ENCODE measurements at places on chromosomes 6 and 20.

GRCh38 chr6:128493877-128494276, 26.5 kb downstream of the PTPRK start:
- DNase-seq: no peak

DNA sequence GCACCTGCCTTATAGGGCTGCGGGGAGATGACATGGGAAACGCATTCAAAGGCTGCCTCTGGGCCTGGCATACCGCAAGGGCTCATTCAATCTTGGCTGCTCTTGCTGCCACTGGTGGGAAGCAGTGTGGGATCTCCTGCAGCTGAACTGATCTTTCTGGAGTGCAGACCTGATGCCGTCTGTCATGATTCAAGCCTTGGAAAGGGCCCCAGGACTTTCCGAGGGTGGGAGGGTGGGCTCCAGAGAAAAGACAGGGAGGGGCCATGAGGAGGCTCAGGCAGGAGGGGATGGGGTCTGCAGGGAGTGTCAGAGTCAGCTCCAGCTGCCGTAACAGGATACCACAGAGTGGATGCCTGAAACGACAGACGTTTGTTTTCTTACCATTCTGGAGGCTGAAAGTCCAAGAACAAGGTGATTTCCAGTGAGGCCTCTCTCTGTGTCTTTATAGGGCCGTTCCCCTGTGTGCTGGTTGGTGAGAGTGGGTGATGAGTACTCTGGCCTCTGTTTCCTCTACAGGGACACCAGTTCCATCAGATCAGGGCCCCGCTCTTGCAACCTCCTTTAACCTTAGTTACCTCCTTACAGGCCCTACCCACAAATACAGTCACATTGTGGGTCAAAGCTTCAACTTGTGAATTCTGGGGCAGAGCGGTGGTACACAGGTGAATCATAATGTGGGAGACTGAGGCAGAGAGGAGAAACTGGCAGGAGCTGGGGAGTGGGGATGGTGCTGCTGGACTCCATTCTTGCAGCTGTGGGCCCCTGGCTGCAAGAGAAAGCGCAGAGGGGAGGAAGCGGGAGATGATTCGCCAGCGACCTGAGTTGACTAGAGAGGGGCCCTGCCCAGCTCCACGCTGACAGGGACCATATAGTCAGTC, 148.4 kb downstream of the SYCP2 start:
- no peak for DNase-seq

DNA sequence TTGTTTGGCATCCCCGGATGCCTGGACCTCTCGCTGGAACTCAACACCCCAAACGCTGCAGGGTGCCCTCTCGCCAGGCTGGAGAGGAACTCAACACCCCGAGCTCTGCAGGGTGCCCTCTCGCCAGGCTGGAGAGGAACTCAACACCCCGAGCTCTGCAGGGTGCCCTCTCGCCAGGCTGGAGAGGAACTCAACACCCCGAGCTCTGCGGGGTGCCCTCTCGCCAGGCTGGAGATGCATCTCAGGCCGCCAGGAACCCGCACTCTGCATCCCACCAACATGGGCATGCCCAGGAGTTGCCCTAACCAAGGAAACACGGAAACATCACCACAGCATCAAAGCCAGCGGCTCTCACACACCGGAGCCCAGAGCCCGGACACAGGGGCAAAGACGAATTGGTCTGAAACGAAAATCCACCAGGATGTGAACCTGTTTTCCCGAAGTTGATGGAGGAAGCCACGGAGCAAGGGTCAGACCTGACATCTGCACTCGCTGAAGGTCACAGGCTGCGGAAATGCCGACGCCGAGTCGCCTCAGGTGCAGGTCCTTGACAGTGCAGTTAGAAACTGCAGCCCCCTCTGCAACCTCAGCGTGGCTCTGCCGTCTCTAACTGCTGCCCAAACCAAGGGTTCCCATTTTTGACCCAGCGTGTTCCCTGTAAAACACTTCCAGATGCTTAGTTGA, 37.5 kb downstream of the DLL1 start:
- DNase-seq: no peak

- no peak for DNase-seq
Observed at GRCh38 chr6:168248148-168248620, 71.4 kb downstream of the DACT2 start.

GRCh38 chr20:63588641-63589041, 14.6 kb upstream of the HELZ2 start:
- DNase-seq: no peak

DNA sequence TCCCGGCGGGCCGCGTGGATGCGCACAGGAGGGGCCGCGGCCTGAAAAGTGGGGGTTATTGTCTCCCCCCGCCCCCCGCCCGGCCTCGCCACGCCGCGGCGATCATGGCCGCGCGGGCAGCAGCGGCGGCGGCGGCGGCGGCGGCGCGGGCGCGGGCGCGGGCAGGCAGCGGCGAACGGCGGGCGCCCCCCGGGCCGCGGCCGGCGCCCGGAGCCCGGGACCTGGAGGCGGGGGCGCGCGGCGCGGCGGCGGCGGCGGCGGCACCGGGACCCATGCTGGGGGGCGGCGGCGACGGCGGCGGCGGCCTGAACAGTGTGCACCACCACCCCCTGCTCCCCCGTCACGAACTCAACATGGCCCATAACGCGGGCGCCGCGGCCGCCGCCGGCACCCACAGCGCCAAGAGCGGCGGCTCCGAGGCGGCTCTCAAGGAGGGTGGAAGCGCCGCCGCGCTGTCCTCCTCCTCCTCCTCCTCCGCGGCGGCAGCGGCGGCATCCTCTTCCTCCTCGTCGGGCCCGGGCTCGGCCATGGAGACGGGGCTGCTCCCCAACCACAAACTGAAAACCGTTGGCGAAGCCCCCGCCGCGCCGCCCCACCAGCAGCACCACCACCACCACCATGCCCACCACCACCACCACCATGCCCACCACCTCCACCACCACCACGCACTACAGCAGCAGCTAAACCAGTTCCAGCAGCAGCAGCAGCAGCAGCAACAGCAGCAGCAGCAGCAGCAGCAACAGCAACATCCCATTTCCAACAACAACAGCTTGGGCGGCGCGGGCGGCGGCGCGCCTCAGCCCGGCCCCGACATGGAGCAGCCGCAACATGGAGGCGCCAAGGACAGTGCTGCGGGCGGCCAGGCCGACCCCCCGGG, 637 bp downstream of the ARID1B start:
- DNase-seq: peak; percentile 39

DNA sequence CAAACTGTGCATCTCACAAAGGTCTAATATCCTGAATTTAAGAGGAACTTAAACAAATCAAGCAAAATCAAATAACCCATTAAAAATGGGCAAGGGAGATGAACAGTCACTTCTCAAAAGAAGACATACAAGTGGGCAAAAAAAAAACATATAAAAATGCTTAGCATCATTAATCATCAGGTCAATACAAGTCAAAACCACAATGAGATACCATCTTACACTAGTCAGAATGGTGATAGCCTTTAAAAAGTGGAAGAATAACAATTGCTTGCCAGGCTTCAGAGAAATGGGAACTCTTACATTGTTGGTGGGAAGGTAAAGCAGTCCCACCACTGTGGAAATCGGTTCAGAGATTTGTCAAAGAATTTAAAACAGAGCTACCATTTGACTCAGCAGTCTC, 646.7 kb upstream of the PTCHD4 start:
- DNase-seq: no peak

GRCh38 chr20:2658414-2659354, 5.3 kb downstream of the IDH3B start:
- no peak for DNase-seq

GRCh38 chr6:139580592-139581484, 206.4 kb upstream of the CITED2 start:
- DNase-seq: no peak

- no peak for DNase-seq
Observed at GRCh38 chr6:56510984-56511531, 131.6 kb downstream of the DST start.

- no peak for DNase-seq
Observed at GRCh38 chr6:70725817-70726415, 58.2 kb downstream of the SMAP1 start.

DNA sequence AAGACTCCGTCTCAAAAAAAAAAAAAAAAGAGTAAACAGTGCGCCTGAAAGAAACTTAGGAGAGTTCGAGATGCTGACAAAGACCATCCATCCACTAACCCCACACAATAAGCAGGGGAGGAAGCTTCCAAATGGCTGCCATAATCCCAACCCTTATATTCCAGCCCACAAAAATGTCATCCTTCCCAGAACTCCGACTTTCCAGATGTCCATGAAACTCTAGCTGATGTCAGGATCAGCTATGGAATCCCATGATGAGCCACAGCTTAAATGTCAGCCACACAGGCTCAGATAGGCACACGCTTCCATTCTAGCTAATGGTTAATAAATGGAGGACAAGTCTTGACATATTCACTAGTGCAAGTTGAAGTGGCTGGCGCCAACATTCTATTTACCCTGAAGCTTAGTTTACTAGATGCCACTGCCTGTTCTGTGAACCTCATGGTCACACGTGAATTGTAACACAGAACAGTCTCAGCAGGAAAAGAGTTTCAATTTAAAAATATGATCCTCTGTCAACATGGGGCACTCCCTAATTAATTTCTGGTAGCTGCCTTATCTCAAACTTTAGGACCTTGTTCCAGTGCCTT, 75.5 kb downstream of the FOXF2 start:
- no peak for DNase-seq

DNA sequence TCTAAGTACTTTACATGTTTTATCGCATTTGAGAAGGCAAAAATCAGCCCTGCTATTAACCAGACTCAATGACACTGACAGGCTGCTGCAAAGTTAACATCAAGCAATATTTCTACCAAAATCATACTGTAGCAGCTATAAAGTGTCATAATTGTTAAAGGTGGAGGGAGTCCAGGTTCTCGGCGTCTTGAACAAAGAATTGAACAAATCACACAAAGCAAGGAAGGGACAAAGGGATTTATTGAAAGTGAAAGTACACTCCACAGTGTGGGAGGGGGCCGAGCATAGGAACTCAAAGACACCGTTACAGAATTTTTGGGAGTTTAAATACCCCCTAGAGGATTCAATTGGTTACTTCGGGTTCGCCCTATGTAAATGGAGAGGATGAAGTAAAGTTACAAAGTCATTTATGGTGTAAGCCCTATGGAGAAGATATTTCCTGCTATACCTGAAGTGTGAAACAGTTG, 12.9 kb upstream of the ZNF391 start:
- DNase-seq: no peak

GRCh38 chr20:56098981-56099500, 93.7 kb upstream of the CBLN4 start:
- DNase-seq: no peak

GRCh38 chr20:33017542-33017941, 10.0 kb downstream of the BPIFB2 start:
- DNase-seq: no peak

GRCh38 chr6:99712519-99712918, 105.9 kb downstream of the PRDM13 start:
- DNase-seq: no peak

DNA sequence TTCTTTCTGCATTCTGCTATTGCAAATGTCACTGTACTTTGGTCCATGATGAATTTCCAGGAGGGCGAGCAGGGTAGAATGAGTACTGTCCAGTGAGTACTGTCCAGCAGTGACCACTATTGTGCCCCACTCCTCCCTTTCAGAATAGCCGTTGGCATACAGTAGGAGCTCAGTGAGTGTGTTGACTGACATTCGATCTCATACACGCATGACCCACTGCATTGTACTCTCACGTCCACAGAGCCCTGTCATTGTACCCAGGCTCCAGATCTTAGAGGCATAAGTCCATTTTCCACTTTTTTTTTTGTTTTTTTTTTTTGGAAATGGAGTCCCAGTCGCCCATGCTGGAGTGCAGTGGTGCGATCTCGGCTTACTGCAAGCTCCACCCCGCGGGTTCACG, 8.2 kb downstream of the DYNLRB1 start:
- DNase-seq: no peak

GRCh38 chr6:18329776-18330175, 57.4 kb upstream of the RNF144B start:
- no peak for DNase-seq

- DNase-seq: no peak
Observed at GRCh38 chr20:22260506-22260905, 323.9 kb downstream of the FOXA2 start.

DNA sequence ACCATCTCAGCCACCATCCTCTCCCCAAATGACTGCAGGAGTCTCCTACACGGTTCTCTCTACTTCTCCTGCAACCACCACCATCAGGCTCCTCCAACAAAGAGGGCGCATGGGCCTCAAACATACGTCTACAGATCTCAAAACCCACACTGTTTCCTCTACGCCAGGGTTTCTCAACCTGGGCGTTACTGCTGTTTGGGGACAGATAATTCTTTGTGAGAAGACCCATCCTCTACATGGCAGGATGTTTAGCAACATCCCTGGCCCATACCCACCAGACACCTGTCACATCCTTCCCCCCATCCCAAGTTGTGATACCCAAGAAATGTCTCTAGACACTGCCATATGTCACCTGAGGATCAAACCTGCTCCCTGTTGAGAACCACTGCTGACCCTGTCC, 45.0 kb downstream of the ELMO2 start:
- DNase-seq: no peak

DNA sequence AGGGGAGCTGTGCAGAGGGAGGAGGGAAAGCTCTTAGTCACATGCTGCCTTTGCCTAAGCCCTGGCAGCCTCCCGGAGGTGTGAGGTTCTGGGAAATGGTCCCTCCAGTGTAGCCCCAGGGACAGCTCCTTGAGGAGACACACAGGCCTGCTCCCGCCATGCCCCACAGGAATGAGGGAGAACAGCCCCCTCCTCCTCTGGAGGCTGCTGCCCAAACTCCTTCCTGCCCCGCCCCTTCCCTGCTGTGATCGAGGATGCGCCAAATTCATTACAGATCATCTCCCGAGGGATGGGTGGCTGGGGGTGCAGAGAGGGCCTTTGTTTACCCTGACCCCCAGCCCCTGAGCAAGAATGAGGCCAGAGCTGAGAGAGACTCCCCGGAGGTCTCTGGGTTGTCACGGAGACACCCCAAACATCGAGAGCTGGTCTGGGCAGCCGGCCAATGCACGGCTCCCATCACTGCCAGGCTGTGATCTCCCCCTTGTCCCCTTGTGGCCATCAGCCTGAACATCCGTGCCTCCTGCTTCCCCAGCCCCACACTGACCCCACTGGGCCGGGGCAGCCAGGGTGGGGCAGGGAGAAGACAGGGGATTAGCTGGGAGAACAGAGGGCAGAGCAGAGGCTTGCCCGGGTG, 8.4 kb downstream of the CYP21A2 start:
- no peak for DNase-seq

DNA sequence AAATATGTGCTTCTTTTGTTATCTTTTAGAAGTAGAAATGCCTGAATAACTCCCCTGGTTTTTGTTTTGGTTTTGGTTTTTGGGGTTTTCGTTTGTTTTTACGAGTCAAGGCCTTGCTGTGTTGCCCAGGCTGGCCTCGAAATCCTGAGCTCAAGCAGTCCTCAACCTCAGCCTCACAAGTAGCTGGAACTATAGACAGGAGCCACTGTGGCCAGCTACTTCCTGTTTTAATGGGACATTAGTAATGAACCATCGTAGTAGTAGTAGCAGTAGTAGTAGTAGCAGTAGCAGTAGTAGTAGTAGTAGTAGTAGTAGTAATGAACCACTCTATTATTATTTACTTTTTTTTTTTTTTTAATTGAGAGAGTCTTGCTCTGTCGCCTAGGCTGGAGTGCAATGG, 66.0 kb downstream of the UBR2 start:
- no peak for DNase-seq

GRCh38 chr20:35207950-35208611, 18.4 kb upstream of the MMP24 start:
- peak; percentile 70 for DNase-seq

Measured in activated CD4-positive, alpha-beta T cell treated with anti-CD3 and anti-CD28 coated beads, Interleukin-2, amount 50 U/mL, for 24 hours (primary cell).